ENCODE measurements at places on chromosomes 13 and 19. TPM values are rescaled to one million over a fixed set of nuclear protein-coding genes. Genes with fewer than 3 reads are reported as not detected.

The ADGRE2 gene
- total RNA-seq, result 0.07 TPM

The APOC4 gene
- total RNA-seq, result not detected

The MBD3L2 gene
- total RNA-seq, result not detected

The ZGLP1 gene
- 7.7 TPM for total RNA-seq

The SLC25A41 gene
- not detected for total RNA-seq

The PTPRH gene
- not detected for total RNA-seq

The TNFRSF19 gene
- total RNA-seq, result 9.2 TPM

The RASAL3 gene
- total RNA-seq, result not detected

The FFAR1 gene
- not detected for total RNA-seq

The ZBTB32 gene
- total RNA-seq, result not detected

The RFPL4AL1 gene
- not detected for total RNA-seq

The ANO8 gene
- 27.5 TPM for total RNA-seq

The GNG7 gene
- total RNA-seq, result 12.3 TPM

The FFAR2 gene
- not detected for total RNA-seq

The KLHL1 gene
- total RNA-seq, result 0.25 TPM

The ZNF136 gene
- 9.2 TPM for total RNA-seq

The UBE2L5 gene
- not detected for total RNA-seq

The ZNF836 gene
- total RNA-seq, result 21.1 TPM

The PROSER3 gene
- total RNA-seq, result 34.0 TPM

The TPM4 gene
- 407 TPM for total RNA-seq

The ZNF586 gene
- 15.3 TPM for total RNA-seq

The UHRF1 gene
- 58.4 TPM for total RNA-seq

The TGFB1 gene
- 54.9 TPM for total RNA-seq

The CKM gene
- total RNA-seq, result 5.2 TPM

The ZNF835 gene
- 0.25 TPM for total RNA-seq

The GPC5 gene
- total RNA-seq, result not detected

The NDUFS7 gene
- 57.0 TPM for total RNA-seq

The SRRM5 gene
- 0.37 TPM for total RNA-seq

The ZNF558 gene
- total RNA-seq, result 15.4 TPM

The XAB2 gene
- total RNA-seq, result 44.3 TPM

The SERPINE3 gene
- total RNA-seq, result 0.86 TPM

The LRP3 gene
- 34.4 TPM for total RNA-seq

The ATP4B gene
- not detected for total RNA-seq

Measured in endodermal cell (in vitro differentiated cells).